Vagina (tissue), 2 donors: ENCODE measurements at places on chromosomes 16 and 17.

GRCh38 chr16:50880926-50881325 lies 139.0 kb downstream of the CYLD start:
- no peaks in the 10 kb centered on the region for H3K27me3 ChIP-seq
- no peaks in the 10 kb centered on the region for H3K4me1 ChIP-seq
- no peak overlapping the region for H3K4me3 ChIP-seq

DNA sequence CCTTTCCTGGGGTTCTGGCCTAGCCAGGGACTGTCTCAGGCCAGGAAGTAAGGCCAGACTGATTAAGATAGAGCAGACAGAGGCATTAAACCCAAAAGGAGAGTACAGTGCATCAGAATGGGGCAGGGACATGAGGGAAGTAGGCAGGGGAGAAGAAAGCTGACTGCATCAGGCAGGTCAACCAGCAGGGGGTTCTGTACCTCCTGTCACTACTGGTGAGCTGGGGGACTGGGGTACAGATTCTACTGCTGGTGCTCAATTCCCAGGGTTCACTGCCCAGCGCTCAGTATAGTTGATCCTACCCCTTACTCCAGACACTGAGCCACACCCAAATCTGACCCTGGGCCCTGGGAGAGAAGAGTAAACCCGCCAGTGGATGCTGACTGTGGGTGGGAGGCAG lies 12.9 kb upstream of the MTMR4 start:
- H3K36me3 ChIP-seq: no peaks in the 10 kb centered on the region
- H3K4me3 ChIP-seq: no peak overlapping the region
- H3K4me1 ChIP-seq: peaks cover 13% of the 10 kb centered on the region
- H3K27me3 ChIP-seq: no peaks in the 10 kb centered on the region

- no peak overlapping the region for H3K4me3 ChIP-seq
- H3K27me3 ChIP-seq: no peaks in the 10 kb centered on the region
- no peaks in the 10 kb centered on the region for H3K36me3 ChIP-seq
- H3K4me1 ChIP-seq: no peaks in the 10 kb centered on the region
Observed at GRCh38 chr16:83937922-83938885, 14.8 kb upstream of the OSGIN1 start.

GRCh38 chr16:983044-984030 lies 1.8 kb downstream of the SOX8 start:
- H3K27ac ChIP-seq: no peak overlapping the region
- no peak for DNase-seq
- H3K27me3 ChIP-seq: no peaks in the 10 kb centered on the region
- no peak overlapping the region for H3K4me3 ChIP-seq
- peaks cover 14% of the 10 kb centered on the region for H3K4me1 ChIP-seq

GRCh38 chr16:86718118-86718517 lies 139.8 kb downstream of the FOXL1 start:
- no peaks in the 10 kb centered on the region for H3K36me3 ChIP-seq
- H3K4me1 ChIP-seq: no peaks in the 10 kb centered on the region
- no peak overlapping the region for H3K4me3 ChIP-seq
- no peak for DNase-seq
- H3K27ac ChIP-seq: no peak overlapping the region

DNA sequence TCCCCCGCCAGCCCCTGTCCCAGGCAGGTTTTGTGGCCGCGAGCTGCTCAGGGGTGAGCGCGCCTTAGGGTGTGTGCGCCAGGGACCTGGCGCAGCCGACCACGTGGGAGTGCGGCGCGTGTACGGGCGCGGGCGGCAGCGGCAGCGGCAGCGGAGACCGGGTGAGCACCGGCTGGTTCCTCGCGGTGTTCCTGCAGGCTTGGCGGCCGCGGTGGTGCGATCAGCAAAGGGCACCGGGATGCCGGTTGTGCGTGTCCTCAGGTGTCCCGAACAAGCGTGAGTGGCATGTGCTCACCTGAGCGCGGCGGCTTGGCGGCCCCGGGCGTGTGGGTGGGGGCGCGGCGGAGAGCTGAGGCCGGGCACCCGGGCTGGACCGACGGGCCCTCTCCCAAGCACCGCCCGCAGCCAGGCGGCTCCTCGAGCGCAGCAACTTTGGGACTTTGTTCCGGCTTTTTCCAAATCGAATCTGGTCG lies 381 bp upstream of the HSD11B2 start:
- H3K4me3 ChIP-seq: peak overlapping the region; percentile 49
- peak overlapping the region; percentile 78 for H3K27ac ChIP-seq
- no peaks in the 10 kb centered on the region for H3K36me3 ChIP-seq

DNA sequence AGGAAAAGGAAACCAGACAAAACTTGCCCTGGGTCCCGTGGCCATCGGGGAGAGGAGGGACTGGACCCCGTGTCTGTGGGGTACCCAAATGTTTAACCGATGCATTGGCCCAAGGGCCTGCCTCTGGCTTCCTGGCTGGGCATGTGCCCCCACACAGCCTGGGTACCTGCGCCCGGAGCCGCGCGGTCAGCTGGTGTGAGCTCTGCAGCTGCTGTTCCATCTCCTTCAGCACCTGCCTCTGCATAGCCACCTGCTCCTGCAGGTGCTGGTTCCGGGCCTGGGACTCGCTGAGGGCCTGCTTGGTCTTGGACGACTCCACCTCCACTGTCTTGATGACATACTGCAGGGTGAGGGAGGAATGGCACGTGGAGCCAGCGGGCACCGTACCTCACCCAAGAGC lies 31.9 kb downstream of the KIFC3 start:
- no peak for DNase-seq
- no peak overlapping the region for H3K27ac ChIP-seq
- no peaks in the 10 kb centered on the region for H3K4me1 ChIP-seq
- H3K27me3 ChIP-seq: no peaks in the 10 kb centered on the region
